ENCODE measurements at places on chromosomes 16 and 17.

- H3K27me3 ChIP-seq: no peaks in the 10 kb centered on the region
- no peaks in the 10 kb centered on the region for H3K36me3 ChIP-seq
- H3K4me3 ChIP-seq: no peak overlapping the region
- no peak for DNase-seq
- no peaks in the 10 kb centered on the region for H3K4me1 ChIP-seq
These were observed 92.9 kb upstream of the SALL1 start for GRCh38 chr16:51243936-51244436.

DNA sequence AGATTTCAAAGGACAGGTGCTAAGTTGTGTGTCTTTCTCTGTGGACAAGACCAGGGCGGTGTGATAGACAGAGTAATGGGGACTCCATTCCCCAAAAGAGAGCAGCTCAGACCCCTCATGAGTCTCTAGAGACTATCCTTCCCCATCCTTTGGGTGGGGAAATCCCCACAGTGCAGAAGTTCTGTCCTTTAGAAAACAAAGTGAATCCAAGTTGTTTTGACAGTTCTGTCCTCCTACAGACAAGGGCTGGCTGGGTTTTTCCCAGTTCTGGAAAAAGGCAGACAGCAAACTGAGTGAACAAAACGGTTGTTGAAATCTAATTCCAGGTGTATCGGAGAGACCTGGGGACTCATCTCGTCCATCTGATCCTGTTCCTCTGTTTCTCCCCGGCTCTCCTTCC lies 11.0 kb upstream of the HAS3 start:
- H3K4me3 ChIP-seq: no peak overlapping the region
- H3K36me3 ChIP-seq: no peaks in the 10 kb centered on the region
- DNase-seq: no peak
- H3K27ac ChIP-seq: no peak overlapping the region
- H3K27me3 ChIP-seq: no peaks in the 10 kb centered on the region

DNA sequence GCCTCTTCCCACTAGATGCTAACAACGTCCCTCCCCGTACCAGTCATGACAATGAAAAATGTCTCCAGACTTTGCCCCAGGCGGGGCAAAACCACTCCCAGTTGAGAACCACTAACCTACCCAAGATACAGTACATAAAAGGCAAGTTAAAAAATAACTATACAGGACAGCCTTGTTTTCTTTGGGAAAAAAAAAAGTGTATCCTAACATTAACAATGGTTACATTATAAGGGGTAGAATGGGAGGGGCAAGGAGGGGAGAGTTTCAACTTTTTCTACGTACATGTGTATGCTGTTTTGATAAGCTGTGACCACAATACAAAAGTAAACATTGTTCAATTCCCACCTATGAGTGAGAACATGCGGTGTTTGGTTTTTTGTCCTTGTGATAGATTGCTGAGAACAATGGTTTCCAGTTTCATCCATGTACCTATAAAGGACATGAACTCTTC lies 94.9 kb downstream of the TOX3 start:
- DNase-seq: no peak
- H3K27me3 ChIP-seq: no peaks in the 10 kb centered on the region
- peaks cover 11% of the 10 kb centered on the region for H3K4me1 ChIP-seq
- H3K36me3 ChIP-seq: no peaks in the 10 kb centered on the region
- H3K27ac ChIP-seq: no peak overlapping the region

DNA sequence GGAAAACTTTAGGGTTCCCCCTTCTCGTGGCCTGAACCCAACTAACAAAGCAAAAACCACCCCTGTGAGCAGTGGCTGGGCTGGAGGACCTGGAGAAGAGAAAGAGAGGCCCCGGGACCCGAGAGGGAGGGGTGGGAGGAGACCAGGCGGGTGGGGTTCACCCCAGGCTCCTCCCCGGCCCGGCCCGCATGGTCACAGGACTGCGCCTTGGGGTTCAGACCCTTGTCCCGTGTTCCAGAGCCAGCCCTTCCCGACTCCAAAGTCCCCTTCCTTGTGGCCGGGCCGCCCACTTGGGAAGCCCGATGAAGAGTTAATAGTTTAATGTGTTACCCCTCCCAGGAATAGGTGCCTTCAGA lies 852 bp downstream of the MARVELD3 start:
- peaks cover 45% of the 10 kb centered on the region for H3K27me3 ChIP-seq
- no peak overlapping the region for H3K27ac ChIP-seq
- H3K4me3 ChIP-seq: peak overlapping the region; percentile 28
- DNase-seq: no peak
- no peaks in the 10 kb centered on the region for H3K36me3 ChIP-seq

- no peak overlapping the region for H3K4me3 ChIP-seq
- H3K27ac ChIP-seq: no peak overlapping the region
These were observed 460 bp upstream of the SLC13A2 start for GRCh38 chr17:28472871-28473497.

DNA sequence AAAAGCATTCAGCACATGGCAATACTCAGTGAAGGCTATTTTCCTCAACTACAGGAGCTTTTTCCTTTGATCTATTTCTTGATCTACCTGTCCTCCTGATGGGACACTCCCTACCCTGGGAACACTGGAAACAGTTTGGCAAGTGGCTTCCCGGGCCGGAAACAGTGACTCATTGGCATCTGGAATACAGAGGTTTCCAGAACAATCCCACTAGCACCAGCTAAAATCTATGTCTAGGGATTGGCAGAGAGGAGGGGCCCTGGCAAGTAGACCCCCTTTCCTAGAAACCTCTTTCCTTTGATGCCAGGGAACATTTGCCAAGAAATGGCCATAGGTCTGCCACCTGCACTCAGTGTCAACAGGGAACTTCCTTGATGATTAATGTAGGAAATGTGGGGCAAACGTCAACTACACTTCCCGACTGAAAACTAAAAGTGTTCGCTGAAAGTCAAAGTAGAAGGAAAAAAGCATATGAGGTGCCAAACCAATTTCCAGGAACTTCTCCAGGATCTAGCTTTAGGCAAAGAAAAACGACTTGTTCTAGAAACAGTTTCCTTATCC lies 30.4 kb upstream of the FBXW10B start:
- H3K36me3 ChIP-seq: no peaks in the 10 kb centered on the region
- H3K4me1 ChIP-seq: peaks cover 25% of the 10 kb centered on the region
- no peak overlapping the region for H3K4me3 ChIP-seq
- peak; percentile 80 for DNase-seq
- peak overlapping the region; percentile 34 for H3K27ac ChIP-seq

DNA sequence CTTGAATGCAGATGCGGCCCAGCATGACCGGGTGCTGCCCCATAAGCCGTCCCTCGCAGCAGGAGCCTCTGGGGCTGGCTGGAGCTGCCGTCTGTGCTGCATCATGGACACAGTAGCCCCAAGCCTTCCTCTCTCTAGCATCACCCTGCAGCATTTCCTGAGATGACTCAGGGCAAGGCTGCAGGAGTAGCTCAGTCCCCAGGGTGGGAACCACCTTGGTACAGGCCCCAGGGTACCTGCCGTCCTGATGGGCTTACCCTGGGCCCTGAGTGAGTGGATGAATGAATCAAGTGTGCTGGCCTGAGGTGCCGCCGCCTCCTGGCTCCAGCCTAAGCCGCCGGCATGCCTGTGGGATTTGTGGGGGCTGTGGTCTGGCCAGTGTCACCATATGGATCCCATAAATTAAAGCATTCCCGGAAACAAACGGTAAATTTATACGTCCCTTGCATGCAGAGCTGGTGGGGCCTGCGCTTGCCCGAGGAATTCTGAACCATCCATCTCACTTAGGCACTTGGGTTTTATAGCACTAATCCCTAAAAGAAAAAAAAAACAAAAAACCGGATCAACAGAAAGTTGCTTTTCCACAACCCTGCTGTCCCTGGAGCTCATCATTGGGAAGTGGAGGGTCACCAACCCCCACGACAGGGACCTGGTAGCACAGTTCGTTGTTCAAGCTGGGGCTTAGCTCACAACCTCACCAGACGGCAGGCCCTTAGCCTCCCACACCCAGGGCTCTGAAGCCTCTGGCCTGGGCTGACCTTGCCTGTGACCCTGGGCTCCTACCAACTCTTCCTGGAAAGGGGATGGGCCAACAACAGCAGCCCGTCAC lies 242.6 kb upstream of the CIBAR2 start:
- DNase-seq: no peak
- H3K4me1 ChIP-seq: peaks cover 67% of the 10 kb centered on the region
- H3K27ac ChIP-seq: peak overlapping the region; percentile 74
- no peaks in the 10 kb centered on the region for H3K27me3 ChIP-seq

GRCh38 chr16:63188086-63188771 lies 1152.0 kb upstream of the CDH8 start:
- no peak overlapping the region for H3K27ac ChIP-seq
- H3K4me3 ChIP-seq: no peak overlapping the region

- H3K27ac ChIP-seq: no peak overlapping the region
- no peaks in the 10 kb centered on the region for H3K27me3 ChIP-seq
- no peaks in the 10 kb centered on the region for H3K36me3 ChIP-seq
- H3K4me3 ChIP-seq: no peak overlapping the region
- DNase-seq: no peak
These were observed 8.2 kb downstream of the MILR1 start for GRCh38 chr17:64457156-64457555.

- H3K4me3 ChIP-seq: no peak overlapping the region
- H3K36me3 ChIP-seq: no peaks in the 10 kb centered on the region
- no peaks in the 10 kb centered on the region for H3K27me3 ChIP-seq
- no peak for DNase-seq
- no peak overlapping the region for H3K27ac ChIP-seq
- no peaks in the 10 kb centered on the region for H3K4me1 ChIP-seq
These were observed 19.2 kb upstream of the ABAT start for GRCh38 chr16:8655184-8655717.

DNA sequence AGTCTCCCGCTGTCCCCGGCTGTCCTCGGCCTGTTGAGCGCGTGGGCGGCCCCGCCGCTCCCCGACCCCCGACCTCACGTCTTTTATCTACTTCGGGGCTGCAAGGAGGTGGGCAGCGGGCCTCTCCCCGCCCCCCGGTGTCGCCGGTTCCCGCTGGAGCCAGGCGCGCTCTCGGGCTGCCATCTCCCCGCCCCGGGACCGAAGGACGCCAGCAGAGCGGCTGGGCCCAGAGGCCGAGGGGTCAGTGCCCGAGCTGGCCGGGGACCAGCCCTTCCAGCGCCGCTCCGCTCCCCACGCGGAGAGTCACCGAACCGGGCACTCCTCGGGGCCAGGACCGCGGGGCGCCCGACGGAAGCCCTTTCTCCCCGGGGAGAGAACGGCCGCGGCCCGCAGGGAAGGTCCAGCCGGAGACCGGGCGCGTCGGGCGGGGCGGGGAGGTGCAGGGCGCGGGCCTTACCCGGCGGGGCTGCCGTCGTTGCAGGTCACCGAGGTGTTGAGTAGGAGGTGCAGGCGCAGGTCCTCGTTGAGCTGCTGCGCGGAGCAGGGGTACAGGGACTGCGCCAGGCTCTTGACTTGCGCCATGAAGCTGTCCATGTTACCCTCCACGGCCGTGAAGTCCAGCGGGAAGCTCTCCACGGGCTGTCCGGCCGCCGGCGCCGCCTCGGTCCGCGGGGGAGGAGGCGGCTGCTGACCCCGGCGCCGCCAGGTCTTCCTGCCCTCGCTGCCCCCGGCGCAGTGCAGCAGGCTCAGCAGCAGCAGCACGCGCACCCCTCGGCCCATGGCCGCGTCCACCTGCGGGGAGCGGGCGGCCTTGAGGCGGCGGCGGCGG lies 643 bp downstream of the NOTUM start:
- no peak overlapping the region for H3K27ac ChIP-seq
- peak overlapping the region; percentile 22 for H3K4me3 ChIP-seq
- peaks cover 82% of the 10 kb centered on the region for H3K27me3 ChIP-seq
- peak; percentile 51 for DNase-seq

- DNase-seq: peak; percentile 44
- peak overlapping the region; percentile 92 for H3K27ac ChIP-seq
- no peaks in the 10 kb centered on the region for H3K27me3 ChIP-seq
- no peaks in the 10 kb centered on the region for H3K4me1 ChIP-seq
- H3K4me3 ChIP-seq: no peak overlapping the region
These were observed 2.2 kb downstream of the CYTH1 start for GRCh38 chr17:78779850-78780249.

DNA sequence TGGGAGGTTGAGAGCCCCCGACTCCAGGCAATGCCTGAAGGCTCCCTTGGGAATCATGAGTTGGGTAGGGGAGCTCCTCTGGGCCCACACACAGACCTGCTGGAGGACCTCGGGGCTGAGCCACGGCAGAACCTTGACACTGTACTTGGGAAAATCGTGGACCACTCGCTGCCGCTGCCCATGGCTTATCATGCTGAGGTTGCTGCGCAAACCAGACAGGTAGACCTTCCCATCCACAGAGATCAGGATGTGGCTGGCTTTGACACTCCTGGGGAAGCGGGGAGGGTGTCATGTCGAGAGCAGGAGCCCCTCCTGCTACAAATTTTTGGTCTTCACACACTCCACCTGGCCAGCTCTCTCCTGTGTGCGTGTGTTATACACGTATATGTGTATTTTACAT lies 7.2 kb upstream of the LIMD2 start:
- H3K36me3 ChIP-seq: peaks cover 51% of the 10 kb centered on the region
- H3K27me3 ChIP-seq: no peaks in the 10 kb centered on the region
- H3K4me1 ChIP-seq: no peaks in the 10 kb centered on the region
- no peak overlapping the region for H3K4me3 ChIP-seq
- no peak for DNase-seq

- no peaks in the 10 kb centered on the region for H3K27me3 ChIP-seq
- DNase-seq: no peak
- peak overlapping the region; percentile 36 for H3K4me3 ChIP-seq
- H3K36me3 ChIP-seq: no peaks in the 10 kb centered on the region
These were observed 3.4 kb downstream of the HOXB3 start for GRCh38 chr17:48586355-48587258.

GRCh38 chr16:60107437-60107836 lies 1373.3 kb upstream of the GOT2 start:
- no peak for DNase-seq
- H3K36me3 ChIP-seq: no peaks in the 10 kb centered on the region
- H3K27ac ChIP-seq: no peak overlapping the region
- H3K4me1 ChIP-seq: no peaks in the 10 kb centered on the region

- no peak overlapping the region for H3K4me3 ChIP-seq
- H3K36me3 ChIP-seq: no peaks in the 10 kb centered on the region
- H3K4me1 ChIP-seq: peaks cover 18% of the 10 kb centered on the region
- no peak for DNase-seq
These were observed 46.8 kb downstream of the CYB561 start for GRCh38 chr17:63399316-63399715.

GRCh38 chr16:69600202-69600601 lies 34.4 kb downstream of the NFAT5 start:
- H3K36me3 ChIP-seq: no peaks in the 10 kb centered on the region
- no peak overlapping the region for H3K4me3 ChIP-seq
- H3K27me3 ChIP-seq: no peaks in the 10 kb centered on the region
- no peak overlapping the region for H3K27ac ChIP-seq
- no peaks in the 10 kb centered on the region for H3K4me1 ChIP-seq

DNA sequence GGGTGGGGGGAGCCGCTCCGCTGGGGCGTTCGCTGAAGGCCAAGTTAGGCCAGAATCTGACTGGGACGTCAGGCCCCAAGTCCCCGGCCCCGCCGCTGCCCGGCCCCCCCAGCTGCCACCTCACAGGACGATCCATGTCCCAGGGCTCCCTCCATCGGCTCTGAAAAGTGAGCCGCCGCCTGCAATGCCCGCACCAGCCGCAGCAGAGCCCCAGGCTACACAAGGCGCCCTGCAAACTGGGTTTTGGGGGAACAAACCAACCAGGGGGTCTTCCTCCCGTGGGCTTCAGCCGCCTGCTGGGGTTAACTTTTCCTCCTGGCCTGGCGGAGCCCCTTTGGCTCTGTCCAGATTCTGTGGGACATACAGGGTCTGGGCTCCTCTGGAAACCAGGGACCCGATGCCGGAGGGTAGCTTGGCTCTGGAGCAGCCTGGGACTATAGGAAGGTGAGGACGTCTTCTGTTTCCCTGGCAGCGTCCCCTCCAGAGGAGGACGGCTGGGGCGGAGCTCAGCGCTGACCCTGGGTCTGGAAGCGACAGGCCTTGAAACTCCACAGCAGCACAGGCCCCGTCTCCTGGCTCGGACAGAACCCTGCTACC lies 835 bp downstream of the NME4 start:
- no peaks in the 10 kb centered on the region for H3K4me1 ChIP-seq
- no peaks in the 10 kb centered on the region for H3K27me3 ChIP-seq
- peak overlapping the region; percentile 83 for H3K4me3 ChIP-seq
- peak overlapping the region; percentile 96 for H3K27ac ChIP-seq
- peak; percentile 93 for DNase-seq
